ENCODE measurements at places on chromosomes 1 and 21. TPM values are rescaled to one million over a fixed set of nuclear protein-coding genes. Genes with fewer than 3 reads are reported as not detected.
A peak's percentile ranks its signal among the peaks of the same experiment; 100 is the strongest.

RBM11 gene
- total RNA-seq, result not detected

KIF14 gene
- total RNA-seq, result 13.4 TPM

SYCP1 gene
- not detected for total RNA-seq

GNG4 gene
- total RNA-seq, result not detected

FCRL6 gene
- not detected for total RNA-seq

FAM110D gene
- not detected for total RNA-seq

CLCA4 gene
- not detected for total RNA-seq

ADCY10 gene
- 0.09 TPM for total RNA-seq

TTC13 gene
- total RNA-seq, result 15.1 TPM

SLAMF8 gene
- not detected for total RNA-seq

BGLAP gene
- not detected for total RNA-seq

GRCh38 chr21:35652872-35653271 lies 407.5 kb downstream of the SETD4 start:
- DNase-seq, result no peak

DNA sequence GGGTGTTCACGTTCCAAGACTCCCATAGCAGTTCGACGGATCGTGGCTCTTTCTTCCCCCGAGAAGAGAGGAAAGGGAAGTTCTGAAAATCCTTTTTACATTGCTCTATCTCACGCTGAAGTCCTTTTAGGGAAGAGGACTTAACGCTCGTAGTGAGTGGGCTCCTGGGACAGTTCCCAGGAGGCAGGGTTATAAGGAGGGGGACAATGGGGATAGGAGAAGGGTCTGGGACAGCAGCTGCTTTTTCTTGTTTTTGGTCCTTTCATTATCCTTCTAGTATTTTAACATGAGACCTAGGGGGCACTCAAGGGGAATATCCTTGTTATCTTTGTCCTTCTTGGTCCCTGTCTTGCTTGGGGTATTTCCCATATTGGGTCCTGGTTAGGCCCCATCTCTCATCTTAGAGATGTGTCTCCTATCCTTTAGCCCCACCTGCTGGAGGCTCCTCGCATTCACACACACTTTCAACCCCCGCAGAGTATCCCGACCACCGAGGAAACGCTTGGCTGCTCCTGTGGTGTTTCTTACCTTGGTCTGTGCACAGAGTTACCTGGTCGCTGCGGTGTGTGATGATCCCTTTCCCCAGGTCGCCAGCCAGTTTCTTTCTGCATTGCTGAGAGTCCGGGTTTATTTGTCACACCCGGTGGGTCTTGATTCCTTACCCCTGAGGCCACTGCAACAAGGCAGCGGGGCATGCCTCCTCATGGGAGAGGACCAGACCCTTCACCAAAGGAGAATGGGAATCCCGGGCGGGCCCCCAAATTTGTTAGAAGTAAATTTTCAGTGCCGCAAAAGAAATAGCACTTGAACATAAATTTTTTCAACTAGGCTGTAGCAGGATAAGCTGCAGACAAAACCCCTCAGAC lies 29.7 kb downstream of the SCCPDH start:
- DNase-seq, result peak; percentile 73

DNA sequence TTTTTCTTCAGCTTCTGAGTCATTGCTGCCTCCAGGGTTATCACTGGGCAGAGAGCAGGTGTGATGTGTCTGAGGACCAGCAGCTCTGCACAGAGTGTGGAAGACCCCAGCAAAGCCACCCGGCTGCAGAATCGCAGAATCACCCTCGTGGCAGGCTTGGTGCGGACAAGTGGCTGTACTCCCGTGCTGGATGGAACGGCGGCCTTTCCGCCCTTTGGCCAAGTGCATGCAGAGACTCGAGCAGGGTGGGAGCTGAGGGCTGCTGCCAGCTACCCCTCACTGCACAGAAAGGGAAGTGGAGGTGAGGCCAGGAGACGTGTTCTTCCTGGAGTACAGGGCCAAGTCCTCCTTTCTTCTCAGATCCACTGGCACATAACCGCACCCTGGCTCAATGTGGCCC lies 162.5 kb downstream of the PCBP3 start:
- no peak for DNase-seq

- DNase-seq, result peak; percentile 74
Measured at GRCh38 chr1:87084244-87084836, 169.9 kb downstream of the HS2ST1 start.

DNA sequence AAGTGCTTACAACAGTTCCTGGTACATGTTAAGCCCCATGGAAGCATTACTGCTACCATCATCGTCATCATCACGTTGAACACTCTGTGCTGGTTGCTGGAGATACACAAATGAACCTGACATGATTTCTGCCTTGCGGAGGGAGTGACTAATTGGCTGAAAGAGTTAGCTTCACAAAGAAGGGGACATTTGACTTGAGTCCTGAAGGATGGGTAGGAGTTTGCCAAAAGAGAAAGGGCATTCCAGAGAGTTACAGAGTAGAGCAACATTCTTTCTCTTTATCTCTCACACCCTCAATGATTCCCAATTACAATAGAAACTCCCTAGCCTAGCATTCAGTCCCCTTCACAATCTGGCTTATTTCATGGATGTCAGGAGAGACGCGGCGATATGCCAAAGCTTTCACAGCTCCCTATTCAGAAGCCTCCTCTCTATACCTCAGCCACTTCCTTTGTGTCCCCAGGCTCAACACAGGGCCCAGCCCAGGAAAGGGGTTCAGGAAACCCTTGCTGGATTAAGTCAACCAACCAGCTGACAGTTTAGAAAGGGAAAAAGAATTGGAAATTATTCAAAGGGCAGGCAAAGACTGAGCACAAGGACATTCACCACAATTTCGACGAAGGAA lies 38.0 kb downstream of the SLC1A7 start:
- peak; percentile 65 for DNase-seq

GRCh38 chr1:83769072-83769471 lies 229.9 kb downstream of the TTLL7 start:
- no peak for DNase-seq

- DNase-seq, result no peak
Measured at GRCh38 chr1:47183308-47184089, 6.3 kb downstream of the PDZK1IP1 start.

DNA sequence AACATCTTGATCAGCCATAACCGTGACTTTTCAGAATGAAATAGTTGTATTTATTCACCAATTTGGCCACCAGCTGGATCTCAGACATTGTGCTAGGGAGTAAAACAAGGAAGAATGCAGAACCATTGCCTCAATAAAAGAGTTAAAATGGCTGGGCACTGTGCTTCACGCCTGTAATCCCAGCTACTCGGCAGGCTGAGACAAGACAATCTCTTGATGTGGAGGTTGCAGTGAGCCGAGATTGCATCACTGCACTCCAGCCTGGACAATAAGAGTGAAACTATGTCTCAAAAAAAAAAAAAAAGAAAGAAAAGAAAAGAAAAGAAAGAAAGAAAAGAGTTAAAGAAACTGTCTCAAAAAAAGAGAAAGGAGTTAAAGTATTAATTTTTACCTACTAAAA lies 199.5 kb downstream of the TPR start:
- peak; percentile 45 for DNase-seq

DNA sequence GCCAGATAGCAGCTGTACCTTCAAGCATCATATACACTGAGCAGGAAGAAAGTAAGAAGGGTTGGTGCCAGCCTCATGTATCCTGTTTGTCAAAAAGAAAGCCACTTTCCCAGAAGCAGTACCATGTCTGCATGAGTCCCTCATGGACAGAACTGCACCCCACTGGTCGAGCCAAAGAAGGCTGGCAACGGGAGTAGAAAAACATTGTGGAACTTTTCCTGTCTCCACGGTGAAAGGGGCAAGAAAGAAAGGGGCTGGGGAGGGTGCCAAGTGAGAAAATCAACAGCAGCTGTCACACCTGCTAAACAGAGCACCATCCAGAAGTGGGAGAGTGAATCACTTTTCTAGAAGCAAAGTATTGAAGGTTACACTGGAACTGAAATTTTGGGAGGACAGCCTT lies 621.7 kb downstream of the LMO4 start:
- DNase-seq, result no peak

DNA sequence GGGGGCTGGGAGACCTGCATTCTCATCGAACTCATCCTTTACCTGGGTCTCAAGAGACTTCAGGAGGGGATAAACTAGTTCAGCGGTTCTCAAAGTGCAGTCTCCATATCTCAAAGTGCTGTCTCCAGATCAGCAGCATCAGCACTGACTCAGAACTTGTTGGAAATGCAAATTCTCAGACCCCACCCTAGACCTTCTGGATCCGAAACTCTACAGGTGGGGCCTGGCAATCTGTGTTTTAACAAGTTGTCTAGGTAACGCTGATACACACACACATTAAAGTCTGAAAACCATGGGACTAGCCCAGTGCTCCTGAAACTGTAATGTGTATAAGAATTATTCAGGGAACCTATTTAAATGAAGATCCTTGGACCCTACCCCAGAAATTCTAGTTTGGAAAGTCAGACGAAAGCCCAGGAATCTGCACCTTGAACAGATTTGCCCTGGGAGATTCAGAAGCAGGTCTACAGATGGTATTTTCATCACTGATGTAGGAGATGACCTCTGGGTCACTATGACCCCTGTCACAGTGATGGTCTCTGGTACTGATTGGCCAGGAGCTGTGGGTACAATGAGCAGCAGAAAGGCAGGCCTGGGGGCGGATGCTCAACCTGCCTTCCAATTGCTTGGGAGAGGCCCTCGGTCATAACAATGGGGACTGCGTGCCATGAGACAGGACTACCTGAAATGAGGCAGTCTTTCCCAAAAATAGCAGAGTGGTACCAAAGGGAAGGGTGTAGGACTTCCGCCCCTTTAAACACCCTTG lies 127.2 kb downstream of the FAM78B start:
- no peak for DNase-seq

DNA sequence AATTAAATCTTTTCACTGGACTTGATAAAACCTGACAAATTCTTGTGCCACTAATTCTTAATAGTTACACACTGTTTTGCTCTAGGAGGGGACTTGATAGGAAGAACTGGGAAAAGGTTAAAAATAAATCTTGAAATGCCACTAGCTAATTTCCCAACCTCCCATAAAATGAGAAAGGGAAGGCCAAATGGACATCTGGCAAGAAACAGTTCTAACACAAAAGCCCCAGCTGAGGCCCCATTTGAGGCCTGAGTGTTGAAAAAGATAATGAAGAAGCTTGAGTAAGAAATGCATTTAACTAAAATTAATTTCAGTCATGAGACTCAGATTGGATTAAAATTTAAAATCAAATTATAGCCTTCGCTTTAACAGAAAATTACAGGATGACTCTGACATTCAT lies 11.2 kb upstream of the RAP1GAP start:
- no peak for DNase-seq

GRCh38 chr1:8257621-8258020 lies 60.3 kb upstream of the SLC45A1 start:
- no peak for DNase-seq

- DNase-seq, result no peak
Measured at GRCh38 chr1:162070094-162070748, 730 bp downstream of the NOS1AP start.

GRCh38 chr1:10475510-10475909 lies 760 bp downstream of the PEX14 start:
- no peak for DNase-seq

- no peak for DNase-seq
Measured at GRCh38 chr1:151513626-151514121, 2.5 kb downstream of the CGN start.

- no peak for DNase-seq
Measured at GRCh38 chr1:23029337-23029736, 10.1 kb downstream of the KDM1A start.

- no peak for DNase-seq
Measured at GRCh38 chr1:107457989-107458388, 317.1 kb downstream of the NTNG1 start.

DNA sequence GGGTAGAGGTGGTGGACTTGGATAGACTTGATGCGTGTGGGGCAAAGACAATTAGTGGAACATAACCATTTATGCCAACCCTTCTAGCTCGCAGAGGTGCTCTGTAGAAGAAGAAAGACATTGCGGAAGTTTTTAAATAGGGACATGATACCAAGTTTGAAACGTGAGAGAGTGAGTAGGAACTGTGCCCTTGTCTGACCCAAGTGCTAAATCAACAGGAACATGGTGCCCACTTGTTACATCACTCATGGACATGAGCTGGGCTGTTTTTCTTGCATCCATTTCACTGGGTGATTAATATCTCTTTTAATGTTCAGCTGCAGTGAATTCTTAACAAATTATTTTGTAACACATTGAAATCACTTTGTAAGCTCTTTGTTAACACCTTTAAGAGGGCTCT lies 408.1 kb upstream of the VAMP3 start:
- no peak for DNase-seq

GRCh38 chr1:159091607-159092031 lies 15.1 kb upstream of the AIM2 start:
- DNase-seq, result peak; percentile 42

DNA sequence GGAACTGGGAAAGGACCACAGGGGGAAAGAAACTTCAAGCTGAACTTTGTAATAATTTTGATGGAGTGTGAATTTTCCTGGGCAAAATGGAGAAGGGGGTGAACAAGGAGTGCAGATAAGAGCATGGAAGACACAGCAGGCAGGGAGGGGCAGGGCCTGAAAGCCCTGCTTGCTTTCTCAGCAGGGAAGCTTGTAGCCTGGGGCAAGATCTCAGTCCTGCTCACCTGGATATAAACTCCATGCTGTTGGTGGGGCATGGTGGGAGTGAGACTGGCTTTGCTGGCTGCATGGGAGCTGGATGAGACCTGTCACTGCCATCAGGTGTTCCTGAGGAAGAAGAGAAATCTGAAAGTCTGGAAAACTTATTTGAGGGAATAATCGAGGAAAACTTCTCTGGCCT lies 58.7 kb upstream of the RC3H1 start:
- DNase-seq, result no peak

- DNase-seq, result no peak
Measured at GRCh38 chr21:28932717-28933116, 60.0 kb downstream of the LTN1 start.

- no peak for DNase-seq
Measured at GRCh38 chr1:156584813-156585212, 5.3 kb downstream of the TTC24 start.

- no peak for DNase-seq
Measured at GRCh38 chr1:24991697-24992096, 61.6 kb upstream of the RUNX3 start.

DNA sequence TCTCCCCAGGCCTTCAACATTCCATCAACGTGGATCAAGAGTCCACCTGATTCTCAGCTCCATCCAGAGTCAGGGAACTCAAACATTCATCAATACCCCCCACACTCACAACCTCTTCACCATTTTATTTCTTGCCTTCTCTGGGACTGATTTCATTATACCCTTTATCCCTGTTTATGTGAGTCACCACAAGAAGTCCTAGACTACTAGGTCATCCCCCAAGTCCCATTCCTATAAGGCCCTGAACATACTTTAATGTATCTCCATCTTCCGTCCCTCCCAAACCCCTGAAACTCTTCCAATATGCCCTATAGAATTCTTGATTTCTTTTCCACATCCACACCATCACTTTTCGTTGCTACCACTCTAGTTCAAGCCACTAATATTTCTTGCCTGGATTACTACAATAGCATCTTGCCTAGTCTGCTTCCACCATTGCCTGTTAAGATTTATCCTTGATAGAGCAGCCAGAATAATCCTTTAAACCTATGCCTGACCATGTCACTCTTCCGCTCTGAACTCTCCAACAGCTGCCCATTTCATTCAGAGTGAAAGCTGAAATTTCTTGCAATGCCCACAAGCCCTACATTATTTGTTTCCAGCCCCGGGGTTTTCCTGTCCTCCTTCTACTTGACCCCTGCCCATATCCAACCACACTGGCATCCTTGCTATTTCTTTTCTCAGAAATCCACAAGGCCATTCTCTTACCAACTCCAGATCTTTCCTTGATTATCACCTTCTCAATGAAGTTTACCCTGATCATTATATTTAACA lies 9.4 kb upstream of the SAMD13 start:
- DNase-seq, result no peak

- DNase-seq, result no peak
Measured at GRCh38 chr1:34113362-34113761, 51.7 kb downstream of the CSMD2 start.
